Fibroblast of villous mesenchyme (primary cell): ENCODE measurements at places on chromosomes 3 and 15.
A peak's percentile ranks its signal among the peaks of the same experiment; 100 is the strongest.

- DNase-seq = no peak
Measured at GRCh38 chr15:65300924-65301441, 3.5 kb upstream of the RNU5B-1 start.

DNA sequence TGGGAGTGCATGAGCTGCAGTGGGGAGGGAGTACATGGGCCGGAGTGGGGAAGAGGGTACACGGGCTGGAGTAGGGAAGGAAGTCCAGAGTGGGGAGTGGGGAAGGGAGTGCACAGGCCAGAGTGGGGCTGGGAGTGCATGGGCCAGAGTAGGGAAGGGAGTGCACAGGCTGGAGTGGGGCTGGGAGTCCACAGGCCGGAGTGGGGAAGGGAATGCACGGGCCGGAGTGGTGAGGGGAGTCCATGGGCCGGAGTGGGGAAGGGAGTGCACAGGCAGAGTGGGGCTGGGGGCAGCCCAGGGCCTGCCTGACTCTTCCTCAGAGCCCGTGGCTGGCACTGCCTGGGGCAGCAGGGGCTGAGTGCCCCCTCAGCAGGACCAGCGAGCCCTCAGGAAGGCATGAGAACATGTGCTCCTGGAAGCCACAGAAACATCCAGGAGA, 40.7 kb downstream of the KLF15 start:
- DNase-seq = no peak

DNA sequence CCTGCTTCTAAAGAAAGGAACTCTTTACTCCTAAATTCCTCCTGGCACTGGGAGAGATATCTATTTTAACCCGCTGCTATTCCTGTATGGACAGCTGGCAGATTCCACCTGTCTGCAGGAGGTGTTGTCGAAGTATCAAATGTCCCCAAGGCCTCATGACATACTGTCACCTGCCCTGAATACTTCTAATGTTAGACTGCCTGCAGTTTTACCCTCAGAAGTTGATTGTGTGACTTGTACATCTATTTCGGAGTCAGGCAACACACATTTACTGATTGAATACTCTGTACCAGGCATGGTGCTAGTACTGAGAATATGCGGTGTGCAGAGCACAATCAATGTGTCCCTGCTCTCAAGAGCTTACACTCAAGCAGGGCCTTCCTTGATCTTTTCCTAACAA, 38.6 kb downstream of the PDZRN3 start:
- DNase-seq = no peak

- DNase-seq = peak; percentile 5
Measured at GRCh38 chr15:62241135-62241770, 76.2 kb upstream of the C2CD4B start.

GRCh38 chr3:16884748-16885592, at the start of gene PLCL2:
TSS of gene PLCL2 (plus strand) at chr3:16884955. CDS start at chr3:16885040, 85 bp downstream.
- peak; percentile 28 for DNase-seq

GRCh38 chr15:39427705-39428104, 153.2 kb upstream of the THBS1 start:
- no peak for DNase-seq

- no peak for DNase-seq
Measured at GRCh38 chr3:52769786-52770455, 819 bp downstream of the NEK4 start.

DNA sequence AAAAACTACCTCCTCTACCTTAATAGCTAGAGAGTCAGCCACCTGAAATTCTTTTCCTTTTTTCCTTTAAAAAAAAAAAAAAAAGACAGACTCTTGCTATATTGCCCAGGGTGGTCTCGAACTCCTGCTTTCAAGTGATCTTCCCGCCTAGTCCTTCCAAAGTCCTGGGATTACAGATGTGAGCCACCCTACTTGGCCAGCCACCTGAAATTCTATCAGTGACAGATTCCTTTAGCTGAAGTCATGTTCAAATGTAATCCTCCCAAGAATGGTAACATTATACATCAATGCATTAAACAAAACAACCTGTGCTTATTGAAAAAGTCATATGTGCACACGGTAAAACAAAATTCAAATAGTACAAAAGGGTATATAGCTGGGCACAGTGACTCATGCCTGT, 51.8 kb upstream of the ATOSA start:
- DNase-seq = no peak

- DNase-seq = peak; percentile 55
Measured at GRCh38 chr15:28086175-28086703, 12.9 kb downstream of the OCA2 start.

- DNase-seq = no peak
Measured at GRCh38 chr15:60648928-60649679, 170.2 kb upstream of the ICE2 start.

- no peak for DNase-seq
Measured at GRCh38 chr3:189275182-189275581, 103.4 kb downstream of the TPRG1 start.

DNA sequence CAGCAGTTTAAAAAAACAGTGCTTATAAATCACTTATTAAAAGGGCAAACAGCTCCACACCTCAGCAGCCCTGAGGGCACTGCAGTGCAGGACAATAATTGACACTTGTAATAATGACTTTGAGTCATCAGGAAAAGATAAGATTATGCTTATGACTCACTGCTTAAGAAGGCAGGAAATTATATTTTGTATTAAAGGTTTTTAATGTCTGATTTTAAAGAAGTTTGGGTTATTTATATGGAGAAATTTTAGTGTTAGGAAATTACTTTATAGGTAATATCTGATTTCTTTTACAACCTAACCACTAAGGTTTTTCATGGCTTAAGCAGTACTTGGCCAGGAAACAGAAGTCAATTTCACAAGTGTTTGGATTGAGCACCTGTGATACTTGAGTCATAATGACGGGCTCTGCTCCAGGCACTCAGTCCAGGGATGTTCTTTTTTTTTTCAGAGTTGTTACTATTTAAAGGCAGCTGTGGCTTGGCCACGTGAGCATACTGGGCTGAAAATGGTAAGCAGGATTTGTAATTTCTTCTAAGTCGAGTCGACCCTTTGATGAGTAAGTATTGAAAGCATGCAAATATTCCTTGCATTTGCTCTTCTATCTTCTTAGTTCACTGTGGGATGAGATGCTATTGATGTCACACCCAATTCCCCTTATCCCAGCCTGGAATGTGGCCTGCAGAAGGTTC, 21.6 kb upstream of the SLC6A20 start:
- DNase-seq = peak; percentile 97

- no peak for DNase-seq
Measured at GRCh38 chr3:74713977-74714376, 99.5 kb upstream of the CNTN3 start.
